RPMI7951 (cell line): ENCODE measurements at places on chromosomes 2 and 18. TPM values are rescaled to one million over a fixed set of nuclear protein-coding genes. Genes with fewer than 3 reads are reported as not detected.
A peak's percentile ranks its signal among the peaks of the same experiment; 100 is the strongest.

GRCh38 chr2:199364153-199364552 is 93.6 kb downstream of the SATB2 start:
- DNase-seq = no peak

DNA sequence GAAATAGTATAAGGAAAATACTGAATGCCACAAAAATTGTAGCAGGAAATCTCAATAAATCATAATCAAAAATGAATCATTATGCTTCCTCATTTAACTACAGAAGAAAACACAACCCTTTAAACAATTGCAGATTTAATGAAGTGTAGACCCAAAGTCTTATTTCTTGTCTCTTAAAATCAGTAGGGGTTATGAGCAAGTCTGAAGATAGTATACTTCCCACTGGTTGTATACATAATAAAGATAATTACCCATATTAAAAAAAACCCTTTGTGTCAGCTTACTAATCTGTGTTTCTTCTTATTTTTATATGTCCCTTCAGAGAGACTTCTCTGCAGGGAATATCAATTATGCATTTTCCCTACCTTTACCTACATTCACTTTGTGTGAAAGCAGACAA is 504.7 kb downstream of the ERBB4 start:
- no peak for DNase-seq

GRCh38 chr18:13186687-13187086 is 31.9 kb upstream of the LDLRAD4 start:
- no peak for DNase-seq

DNA sequence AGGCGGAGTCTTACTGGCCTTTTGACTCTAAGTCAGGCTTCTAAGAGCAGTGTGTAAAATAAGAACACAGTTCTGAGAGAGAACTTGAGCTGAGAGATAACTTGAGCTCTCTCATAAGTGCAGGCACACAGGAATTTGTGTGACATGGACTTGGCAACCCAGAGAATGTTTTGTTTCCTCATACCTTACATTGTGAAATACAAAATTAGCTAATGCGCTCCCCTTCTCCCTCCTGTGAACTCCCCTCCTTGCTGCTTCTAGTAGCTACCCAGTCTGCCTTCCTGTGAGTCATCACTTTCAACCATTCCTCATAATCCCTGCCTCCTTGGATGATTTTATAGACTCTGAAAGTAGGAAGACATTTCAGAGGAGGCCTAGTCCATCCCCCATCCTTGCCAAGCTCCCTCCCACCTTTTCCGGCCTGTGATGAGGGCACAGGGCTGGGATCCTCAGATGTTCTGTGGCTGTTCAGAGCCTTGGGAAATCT is 22.6 kb downstream of the FER1L5 start:
- DNase-seq = peak; percentile 94

DNA sequence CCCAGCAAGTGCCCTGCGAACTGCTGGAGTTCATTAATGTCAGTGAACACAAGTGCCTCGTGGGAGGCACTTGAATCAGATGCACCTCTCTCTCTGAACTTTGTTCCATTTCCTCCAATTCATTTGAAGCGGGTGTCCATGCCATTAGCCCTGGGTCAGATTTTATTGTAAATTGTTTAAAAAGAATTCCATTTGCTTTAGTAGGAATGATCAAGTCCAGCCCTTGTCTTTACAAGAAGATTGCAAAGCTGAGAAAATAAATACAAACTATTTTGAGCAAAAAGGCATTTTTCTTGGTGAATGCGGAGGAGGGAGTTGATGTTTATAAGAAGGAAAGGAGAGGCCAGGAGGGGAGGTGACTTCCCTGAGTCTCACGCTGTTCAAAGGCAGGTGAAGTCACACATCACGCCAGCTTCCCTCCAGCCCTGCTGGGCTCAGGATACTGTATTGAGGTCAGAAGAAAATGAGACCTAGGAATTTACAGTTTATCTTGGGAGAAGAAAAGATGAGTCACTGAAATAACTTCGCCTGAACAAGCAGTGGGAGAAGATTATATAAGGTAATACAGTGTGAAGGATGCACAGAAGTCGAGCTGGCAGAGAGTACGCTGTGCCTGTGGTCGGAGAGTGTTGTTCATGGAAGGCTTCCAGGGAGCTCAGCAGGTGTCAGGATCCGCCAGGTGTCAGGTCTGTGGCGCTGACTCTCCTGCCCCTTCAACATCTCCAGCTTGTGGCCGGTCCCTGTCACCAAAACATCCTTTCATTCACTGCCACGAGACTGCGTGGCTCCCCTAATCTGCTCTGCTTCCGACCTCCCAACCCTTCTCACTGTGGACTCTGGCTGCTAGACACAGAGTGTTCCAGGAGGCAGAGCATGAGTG is 36.5 kb downstream of the EFR3B start:
- DNase-seq = peak; percentile 59

DNA sequence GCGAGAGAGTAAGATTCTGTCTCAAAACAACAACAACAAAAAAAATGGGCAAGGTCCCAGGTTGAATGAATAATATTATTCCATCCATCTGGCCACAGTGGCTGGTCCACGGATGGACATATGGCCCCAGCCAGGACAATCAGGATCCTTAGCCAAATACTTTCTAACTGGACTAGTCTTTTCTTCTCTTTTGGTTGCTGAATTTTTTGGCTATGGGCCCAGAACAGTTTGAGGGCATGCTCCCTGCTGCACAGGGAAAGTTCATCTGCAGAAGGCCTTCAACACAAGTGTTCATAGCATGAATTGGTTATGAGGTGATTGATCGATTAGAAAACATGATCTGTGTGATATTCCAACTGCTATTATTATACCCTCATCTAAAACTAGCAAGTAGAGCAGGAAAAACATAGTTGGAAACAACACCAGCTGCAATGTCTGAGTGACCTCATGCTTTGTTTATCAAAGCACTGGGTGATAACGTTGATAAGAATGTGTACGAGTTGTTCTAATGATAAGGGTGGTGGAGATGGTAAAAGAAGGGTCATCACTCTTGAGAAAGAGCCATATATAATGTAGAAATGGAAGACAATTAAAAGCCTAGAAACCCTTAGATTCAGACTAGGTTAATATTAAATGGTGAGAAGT is 47.8 kb upstream of the RNF103 start:
- DNase-seq = no peak

DNA sequence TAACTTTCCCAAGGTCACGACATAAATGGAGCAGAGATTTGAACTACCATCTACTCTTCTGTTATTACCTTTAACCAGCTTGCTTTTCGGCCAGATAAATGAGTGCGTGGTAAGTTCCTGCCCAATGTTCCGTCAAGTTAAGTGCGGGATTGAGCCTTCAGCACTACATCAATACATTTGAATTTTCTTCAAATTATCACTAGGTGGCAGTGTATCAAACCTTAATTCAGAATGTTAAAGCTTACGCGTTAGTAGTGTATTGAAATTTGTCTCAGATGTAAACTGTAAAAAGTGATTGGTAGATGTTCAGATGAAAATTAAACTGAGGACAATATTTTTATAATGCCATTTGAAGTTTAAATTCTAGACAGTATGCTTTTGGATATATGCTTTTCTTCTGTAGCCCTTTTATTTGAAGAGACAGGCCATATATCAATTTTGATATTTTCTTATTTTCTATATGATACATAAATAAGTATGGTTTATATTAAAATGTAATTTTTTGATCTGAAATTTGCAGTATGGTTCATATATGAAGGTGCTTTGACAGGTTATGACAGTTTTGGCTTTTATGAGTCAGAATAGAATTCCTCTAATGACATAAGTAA is 681.3 kb downstream of the ADCYAP1 start:
- peak; percentile 41 for DNase-seq

- DNase-seq = no peak
These were observed 123.9 kb downstream of the PLEKHM3 start for GRCh38 chr2:207901401-207901800.

DNA sequence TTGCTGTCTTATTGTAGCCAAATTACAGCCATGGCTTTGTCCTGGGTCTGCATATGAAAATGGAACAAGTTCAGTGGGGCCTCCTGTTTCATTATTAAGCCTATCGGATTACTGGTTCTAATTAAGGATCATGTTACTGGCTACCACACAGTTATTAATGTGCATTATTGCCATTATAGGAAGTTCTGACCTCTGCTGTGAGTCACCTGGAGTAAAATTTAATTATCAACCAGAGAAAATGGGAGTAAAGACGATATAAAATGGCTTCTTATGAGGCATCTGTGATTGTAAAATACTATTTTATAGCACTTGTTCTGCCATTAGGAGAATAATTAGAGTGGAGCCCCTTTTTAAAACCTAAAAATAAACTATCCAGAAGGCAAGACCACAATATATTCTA is 143.3 kb upstream of the ITGB6 start:
- DNase-seq = no peak

DNA sequence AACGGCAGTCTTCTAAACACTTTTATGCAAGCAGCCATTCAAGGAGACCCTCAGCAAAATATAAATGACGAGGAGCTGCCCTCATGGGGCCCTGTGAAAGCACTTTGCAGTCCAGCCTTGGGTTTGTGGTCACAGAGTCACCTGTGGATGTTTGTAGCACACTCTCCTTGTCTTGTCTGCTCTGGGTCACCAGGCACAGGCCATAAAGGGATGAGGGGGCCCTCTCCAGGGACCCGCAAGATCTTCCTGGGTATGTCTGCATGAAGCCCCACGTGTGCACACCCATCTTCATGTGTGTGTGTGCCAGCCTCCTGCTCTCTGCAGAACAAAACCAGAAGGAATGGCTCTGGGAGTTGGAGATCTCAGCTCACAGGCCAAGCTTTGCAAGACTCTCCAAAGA is 36.2 kb downstream of the ATOH8 start:
- no peak for DNase-seq

- peak; percentile 25 for DNase-seq
These were observed 210.3 kb upstream of the RBMS1 start for GRCh38 chr2:160703648-160704585.

- peak; percentile 19 for DNase-seq
These were observed 286.0 kb downstream of the TRIB2 start for GRCh38 chr2:13002536-13003331.

DNA sequence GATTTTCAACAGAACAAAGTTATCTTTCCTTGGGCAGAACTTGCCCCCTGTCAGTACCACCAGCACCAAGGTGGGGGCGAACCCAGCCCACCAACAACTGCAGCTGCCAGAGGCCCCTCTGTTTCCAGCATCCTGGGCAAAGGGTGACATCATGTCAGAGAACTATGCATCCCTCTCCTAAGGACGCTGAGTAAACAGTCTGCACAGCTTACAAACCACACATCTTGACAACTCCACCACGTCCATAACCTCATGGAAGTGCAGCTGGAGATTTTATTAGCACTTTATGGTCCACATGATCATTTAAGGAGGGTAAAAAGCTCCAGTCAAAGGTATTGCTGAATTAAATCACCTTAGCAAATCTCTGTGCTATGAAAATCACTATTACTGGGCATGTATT is 40.4 kb downstream of the PIEZO2 start:
- DNase-seq = no peak

GRCh38 chr2:195470622-195471021 is 186.4 kb upstream of the SLC39A10 start:
- no peak for DNase-seq

GRCh38 chr2:127386764-127387654 is 766 bp downstream of the MAP3K2 start:
- peak; percentile 91 for DNase-seq

GRCh38 chr2:216101109-216101508 is 8.0 kb upstream of the XRCC5 start:
- no peak for DNase-seq

DNA sequence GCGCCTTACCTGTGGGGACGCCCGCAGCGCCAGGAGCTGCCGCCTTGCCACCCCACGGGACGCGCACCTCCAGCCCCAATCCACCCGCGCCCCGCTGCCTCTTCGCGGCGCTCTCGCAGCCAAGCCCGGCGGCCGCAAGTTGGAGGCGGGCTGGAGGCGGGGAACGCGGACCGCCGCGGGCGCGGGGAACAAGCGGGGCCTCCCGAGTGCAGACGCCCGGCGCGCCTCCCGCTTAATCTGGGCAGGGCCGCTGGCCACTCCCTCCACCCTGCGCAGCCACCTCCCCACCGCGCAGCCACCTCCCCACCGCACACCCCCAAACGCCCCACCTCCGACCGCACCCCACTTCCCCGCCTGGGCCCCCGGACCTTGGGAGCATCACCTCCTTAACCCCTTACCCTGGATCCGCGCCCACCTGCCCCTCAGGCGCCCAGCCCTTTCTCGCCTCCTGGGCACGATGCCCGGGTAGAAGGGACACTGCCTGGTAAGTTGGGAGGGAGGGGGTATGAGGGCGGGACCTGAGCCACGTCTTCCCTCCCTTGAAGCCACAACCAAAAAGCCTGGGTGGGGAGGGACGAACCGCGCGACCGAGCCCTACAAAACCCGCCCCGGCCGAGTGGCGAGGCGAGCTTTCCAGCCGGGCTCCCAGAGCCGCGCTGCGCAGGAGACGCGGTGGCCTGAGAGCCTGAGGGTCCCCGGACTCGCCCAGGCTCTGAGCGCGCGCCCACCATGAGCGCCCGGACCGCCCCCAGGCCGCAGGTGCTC is at the start of the genes COL4A3 and COL4A4:
COL4A3 (plus strand) TSS at position 627 of the 765 bp plus-strand sequence; CDS start at position 730, 103 bp downstream.
COL4A4 (minus strand) TSS at position 208 of the 765 bp plus-strand sequence. CDS start 16,722 bp downstream, outside the sequence.
- peak; percentile 61 for DNase-seq

GRCh38 chr18:13726232-13726971 is at the start of the genes FAM210A and RNMT:
Gene FAM210A, minus strand, starts transcription at chr18:13726558. Its CDS starts 44,481 bp downstream, at chr18:13682077.
Gene RNMT, plus strand, starts transcription at chr18:13726673. Its CDS starts 4,845 bp downstream, at chr18:13731518.
- DNase-seq = peak; percentile 92

DNA sequence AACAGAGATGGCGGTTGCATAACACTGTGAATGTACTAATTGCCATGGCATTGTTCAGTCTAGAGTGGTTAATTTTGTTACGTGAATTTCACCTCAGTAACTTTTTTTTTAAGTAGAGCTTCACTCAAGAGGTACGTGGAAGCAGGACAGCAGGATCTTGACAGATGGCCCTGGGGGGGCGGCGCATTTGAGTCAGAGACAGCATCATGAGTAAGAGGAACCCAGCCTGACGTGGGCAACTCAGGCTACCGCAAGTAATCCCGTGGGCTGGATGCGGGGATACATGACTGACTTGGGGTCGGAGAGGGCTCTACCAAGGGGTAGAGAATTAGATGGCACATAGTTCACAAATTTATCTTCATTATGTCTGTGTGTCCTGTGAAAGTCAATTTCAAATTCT is 38.1 kb upstream of the DAPL1 start:
- DNase-seq = no peak

DNA sequence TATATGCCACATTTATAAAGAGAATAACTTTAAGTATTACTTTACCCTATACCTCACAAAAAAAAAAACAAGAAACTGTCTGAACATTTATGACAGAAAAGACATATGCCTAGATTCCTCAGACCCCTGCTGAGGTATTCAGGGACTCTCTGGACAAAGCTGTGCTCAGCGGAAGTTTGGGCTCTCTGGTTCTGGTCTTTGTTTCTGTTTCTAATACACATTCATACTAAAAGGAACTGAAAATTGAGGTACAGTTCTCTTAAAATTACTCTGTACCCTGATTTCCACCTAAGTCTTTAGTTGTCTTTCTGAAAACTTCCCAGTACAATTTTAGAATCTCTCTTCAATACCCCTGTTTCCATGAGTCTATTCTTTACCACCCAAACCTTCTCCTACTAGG is 160.3 kb downstream of the IKZF2 start:
- DNase-seq = no peak

GRCh38 chr18:43192408-43192807 is 76.9 kb upstream of the RIT2 start:
- no peak for DNase-seq

The UPP2 gene
- total RNA-seq = not detected in 2 replicates

The B4GALT6 gene
- 2.4 and 2.8 TPM in 2 replicates for total RNA-seq

The ASIC4 gene
- 0.10 TPM in 1 of 2 replicates, not detected in the other for total RNA-seq

The HSBP1L1 gene
- 1.6 and 5.0 TPM in 2 replicates for total RNA-seq

The ATOH8 gene
- 7.2 and 7.3 TPM in 2 replicates for total RNA-seq

The UGT1A4 gene
- total RNA-seq = 0.12 TPM in 1 of 2 replicates, not detected in the other

The OTX1 gene
- total RNA-seq = 0.36 and 0.88 TPM in 2 replicates

The ANKRD30B gene
- 0.59 and 1.1 TPM in 2 replicates for total RNA-seq

The TRAPPC12 gene
- total RNA-seq = 53.6 and 60.6 TPM in 2 replicates
